AG09319 (cell line): ENCODE measurements at places on chromosomes 5 and 9.

DNA sequence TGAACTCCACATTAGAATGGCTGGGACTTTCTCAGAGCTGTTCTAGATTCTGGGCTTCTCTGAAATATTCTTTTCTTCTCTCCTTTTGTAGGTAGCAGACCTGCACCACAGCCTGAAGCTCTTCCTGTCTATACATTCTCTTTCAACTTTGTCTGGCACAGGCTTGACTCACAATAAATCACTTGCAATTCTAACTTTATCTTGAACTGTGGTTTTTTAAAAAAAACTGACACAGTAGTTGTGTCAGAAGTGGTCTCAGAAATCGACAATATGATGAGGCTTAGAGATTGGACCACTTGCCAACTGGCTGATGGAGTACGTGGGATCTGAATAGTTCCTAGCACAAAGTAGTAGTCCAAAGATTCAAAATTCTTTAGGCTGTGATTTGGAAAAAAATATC, 24.1 kb upstream of the CDH9 start:
- no peak for DNase-seq

- DNase-seq, result peak; percentile 20
Measured at GRCh38 chr5:131795879-131796792, 681 bp downstream of the FNIP1 start.

- no peak for DNase-seq
Measured at GRCh38 chr5:1036504-1037122, 28.0 kb downstream of the NKD2 start.

GRCh38 chr9:136564379-136564988, 18.6 kb upstream of the NOTCH1 start:
- DNase-seq, result no peak

DNA sequence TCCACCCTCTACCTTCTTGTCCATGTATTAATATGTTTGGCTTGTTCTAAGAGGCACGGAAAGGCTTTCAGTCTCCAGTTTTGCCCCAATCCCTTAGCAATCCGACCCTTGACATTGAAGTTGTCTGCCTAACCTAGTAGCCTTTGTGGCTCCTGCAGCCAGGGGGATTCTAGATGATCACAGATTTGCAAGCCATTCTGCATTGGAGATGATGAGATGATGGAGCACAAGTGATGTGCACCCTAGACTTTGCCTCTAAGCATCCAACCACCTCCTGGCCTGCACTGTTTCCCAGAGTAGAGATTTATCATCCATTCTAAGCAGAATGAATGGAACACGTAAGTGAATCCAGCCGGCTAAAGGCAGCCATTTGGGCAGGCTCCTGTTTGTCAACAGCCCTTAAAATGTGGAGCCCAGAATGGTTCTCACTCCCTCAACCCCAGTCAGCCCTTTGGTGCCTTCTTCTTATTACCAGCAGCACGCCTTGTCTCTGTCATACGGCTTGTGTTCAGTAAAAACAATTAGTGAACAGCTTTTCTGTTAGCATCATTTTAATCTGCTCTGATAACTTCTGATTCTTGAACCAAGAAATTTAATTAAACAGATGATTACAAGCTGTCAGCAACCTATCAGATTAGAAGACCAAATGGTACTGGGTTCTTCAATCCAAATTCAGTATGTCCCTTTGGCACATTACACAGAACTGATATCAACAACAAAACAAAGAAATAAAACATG, 5.7 kb upstream of the TRAF1 start:
- DNase-seq, result no peak

DNA sequence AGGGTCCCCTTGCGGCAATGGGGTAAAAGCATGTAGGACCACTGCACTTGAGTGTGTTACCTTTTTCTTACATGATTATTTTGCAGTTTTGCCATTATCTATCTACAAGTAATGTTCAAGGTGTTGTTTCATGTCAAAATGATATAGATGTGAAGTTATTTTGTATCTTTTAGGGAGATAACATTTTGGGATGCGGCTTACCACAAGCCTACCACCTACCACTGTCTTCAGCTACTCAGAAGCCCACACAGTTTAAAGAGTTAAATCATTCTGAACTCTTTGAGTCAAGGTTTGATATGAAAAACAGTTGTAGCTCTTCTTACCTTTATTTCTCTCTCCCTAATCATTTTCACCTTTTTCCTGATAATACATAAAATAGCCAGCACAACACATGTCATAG, 19.8 kb downstream of the CERT1 start:
- DNase-seq, result no peak

GRCh38 chr5:27682600-27682999, 644.2 kb upstream of the CDH9 start:
- DNase-seq, result no peak

GRCh38 chr9:10614196-10614800, 1.5 kb upstream of the PTPRD start:
- no peak for DNase-seq

DNA sequence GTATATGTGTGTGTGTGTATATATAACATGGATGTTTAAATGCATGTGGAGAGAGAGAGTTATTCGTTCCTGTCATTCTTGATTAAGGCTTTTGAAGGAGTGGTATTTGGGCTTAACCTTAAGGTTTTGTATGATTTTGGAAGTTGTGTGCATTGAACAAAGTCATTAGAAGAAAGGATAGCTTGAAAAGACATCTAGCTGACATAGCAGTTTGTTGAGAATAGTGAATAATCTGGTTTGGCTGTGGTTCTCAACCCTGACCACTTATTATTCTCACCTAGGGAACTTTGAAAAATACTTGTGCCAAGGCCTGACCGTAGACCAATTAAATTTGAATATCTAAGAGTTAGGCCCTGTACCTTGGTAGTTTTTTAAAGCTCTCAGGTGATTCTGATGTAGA, 141.1 kb upstream of the SH3GL2 start:
- DNase-seq, result no peak

DNA sequence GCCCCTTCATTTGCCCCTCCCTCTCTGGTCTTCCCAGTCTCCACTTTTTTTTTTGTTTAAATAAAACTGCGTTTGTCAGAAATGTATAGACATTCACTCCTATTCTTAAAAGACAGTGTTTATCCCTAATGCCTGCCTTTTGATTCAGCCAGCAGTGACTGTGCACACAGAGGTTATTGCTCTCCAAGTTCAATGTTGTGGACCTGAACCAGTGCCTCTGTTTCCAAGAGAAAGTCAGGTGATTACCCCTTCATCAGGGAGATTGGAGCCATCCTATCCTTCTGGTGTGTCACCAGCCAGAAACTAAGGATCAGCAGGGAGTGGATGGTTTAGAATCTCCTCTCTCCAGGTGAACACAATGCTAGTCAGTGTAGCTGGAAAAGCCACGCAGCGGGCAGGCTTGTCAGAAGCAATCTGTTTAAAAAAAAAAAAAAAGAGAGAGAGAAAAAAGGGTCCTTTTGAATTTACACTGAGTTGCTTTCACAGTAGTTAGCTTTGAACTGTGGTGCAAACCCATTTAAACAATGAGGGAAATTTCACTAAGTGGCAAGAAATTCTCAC, 167.5 kb upstream of the DMRT1 start:
- DNase-seq, result no peak

DNA sequence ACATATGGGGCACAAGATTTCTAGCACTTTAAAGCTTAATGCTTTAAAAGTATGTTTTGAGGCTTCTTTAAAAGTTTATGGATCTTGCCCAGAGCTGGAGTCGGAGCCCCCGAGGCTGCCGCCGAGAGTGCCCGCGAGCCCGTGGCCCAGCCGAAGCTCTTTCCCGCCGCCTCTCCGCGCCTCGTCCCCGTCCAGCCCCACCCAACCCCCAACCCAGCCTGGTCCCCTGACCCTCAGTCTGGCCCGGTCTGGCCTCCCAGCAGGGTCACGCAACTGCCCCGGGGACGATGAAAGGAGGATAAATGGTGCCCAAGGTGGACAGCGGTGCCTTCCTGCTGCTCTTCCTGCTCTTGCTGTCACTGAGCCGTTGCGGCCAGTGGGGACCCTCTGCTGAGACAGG, 1.7 kb downstream of the TSSK1B start:
- no peak for DNase-seq

- DNase-seq, result no peak
Measured at GRCh38 chr9:94780516-94780950, 54.0 kb downstream of the AOPEP start.

- no peak for DNase-seq
Measured at GRCh38 chr9:76336027-76336426, 58.2 kb downstream of the RFK start.

DNA sequence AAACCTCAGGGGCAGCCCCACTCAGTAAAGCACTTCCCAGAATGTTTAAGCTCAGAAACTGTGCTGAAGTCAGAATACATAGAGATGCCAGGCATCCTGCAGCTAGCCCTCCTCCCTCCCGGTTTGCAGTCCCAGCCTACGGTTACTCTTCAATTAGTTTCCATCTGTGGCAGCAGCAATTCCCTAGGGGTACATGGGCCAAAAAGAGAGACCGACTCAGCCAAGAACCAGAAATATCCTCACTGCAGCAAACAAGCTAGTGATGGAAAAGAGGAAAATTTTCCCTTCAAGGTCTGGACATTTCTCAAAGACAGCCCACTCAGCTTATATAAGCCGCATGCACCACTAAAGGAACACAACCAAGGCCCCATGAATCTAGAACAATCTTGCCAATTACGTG, 89.1 kb upstream of the PPP2R2B start:
- DNase-seq, result no peak
